ENCODE measurements at places on chromosomes 7 and 10.

DNA sequence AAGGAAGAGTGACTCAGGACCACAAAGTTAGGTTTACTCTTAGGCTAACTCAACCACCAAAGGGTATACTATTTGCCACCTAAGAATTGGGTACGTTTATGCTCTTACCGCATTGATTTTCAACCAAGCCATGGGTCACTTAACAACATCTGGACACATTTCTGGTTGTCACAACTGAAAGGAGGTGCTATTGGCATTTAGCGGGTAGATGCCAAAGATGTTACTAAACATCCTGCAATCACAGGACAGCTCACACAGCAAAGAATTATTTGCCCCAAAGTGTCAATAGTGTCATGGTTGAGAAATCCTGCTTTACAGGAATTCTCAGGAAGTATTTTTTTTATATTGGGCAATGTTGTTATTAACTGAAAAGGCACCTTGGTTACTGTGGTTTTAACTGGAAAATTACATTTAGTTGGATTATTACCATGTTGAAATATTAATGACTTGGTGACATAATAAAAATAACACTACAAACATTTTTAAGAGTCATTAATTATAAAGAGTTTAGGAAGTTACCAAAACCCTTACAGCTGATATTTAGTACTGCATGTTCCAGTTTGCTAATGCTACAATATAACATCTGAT, 185.0 kb upstream of the TMEM196 start:
- no peak for DNase-seq

GRCh38 chr7:157017603-157018327, 7.3 kb upstream of the MNX1 start:
- no peak for DNase-seq

DNA sequence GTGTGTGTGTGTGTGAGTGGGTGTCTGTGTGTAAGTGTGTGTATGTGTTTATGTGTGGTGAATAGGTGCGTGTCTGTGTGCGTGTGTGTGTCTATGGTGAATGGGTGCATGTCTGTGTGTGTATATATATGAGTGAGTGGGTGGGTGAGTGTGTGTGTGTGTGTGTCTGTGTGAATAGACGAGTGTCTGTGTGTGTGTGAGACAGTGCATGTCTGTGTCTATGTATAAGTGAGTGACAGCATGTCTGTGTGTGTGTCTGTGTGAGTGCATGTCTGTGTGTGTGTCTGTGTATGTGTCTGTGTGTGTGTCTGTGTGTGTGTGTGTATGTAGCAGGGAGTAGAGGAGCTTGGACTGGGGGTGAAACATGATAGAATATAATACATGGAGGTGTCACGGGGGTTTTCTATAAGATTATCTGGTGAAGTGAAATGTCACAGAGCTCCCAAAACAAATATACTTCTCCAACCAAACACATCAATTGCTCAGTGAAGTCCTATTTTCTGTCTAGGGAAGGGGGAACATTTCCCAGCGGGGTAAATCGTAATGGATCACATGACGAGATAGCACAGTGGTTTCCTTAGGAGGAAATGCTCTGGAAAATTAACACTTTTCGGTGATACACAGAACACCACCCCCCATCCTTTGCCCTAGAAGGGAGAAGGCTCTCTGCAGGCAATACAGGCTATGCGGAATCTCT, 723.3 kb upstream of the CELF2 start:
- no peak for DNase-seq

GRCh38 chr10:3635697-3636096, 149.3 kb downstream of the KLF6 start:
- DNase-seq: no peak

- no peak for DNase-seq
Measured at GRCh38 chr10:6228647-6229046, 25.9 kb downstream of the PFKFB3 start.

DNA sequence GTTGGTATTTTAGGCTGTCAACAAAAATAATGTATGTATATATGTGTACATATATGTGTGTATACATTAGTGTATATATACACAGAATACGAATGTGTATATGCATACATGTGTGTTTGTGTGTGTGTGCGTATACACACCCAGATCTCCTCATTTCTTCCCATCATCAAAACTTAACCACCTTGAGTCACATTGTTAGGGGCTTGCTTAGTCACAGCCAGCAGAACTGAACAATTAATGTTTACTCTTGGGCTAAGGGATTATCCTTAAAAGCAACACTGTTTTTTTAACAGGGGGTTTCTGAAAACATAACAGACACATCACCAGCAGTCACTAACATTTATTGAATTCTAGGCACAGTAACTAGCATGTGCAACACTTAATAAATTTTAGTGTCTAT, 83.0 kb upstream of the ASAH2 start:
- no peak for DNase-seq

DNA sequence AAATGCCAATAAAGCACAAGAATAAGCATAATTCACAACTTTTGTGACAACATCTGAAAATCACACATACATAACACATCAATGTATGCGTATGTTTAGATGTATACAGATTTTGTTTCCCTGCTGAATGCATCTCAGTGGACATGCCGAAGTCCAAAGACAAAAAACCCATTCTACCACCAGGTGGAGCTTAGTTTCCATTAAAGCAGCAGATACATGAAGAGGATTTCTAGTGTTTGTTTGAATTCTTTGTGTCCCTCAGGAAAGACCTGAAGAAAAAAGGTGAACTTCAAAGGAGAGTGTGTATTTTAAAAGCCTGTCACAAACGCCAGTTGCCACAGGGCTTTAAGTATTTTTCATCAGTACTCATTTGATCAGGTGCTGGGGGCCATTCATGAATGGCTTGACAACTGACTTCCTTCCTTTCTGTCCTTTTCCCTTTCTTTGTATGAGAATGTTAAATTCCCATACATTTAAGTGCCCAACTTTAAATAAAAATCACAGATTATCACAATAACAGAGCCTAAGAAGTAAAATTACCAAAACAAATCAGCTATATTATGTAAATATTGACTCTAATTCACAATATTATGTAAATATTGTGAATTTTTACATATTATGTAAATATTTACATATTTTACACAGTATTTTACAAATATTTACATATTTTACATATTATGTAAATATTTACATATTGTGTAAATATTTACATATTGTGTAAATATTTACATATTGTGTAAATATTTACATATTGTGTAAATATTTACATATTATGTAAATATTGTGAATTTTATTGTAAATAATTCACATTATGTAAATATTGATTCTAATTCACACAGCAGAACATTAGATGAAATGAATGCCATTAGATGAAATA, 343.0 kb downstream of the CRPPA start:
- DNase-seq: no peak

- no peak for DNase-seq
Measured at GRCh38 chr7:135527025-135527424, 17.1 kb upstream of the CNOT4 start.

DNA sequence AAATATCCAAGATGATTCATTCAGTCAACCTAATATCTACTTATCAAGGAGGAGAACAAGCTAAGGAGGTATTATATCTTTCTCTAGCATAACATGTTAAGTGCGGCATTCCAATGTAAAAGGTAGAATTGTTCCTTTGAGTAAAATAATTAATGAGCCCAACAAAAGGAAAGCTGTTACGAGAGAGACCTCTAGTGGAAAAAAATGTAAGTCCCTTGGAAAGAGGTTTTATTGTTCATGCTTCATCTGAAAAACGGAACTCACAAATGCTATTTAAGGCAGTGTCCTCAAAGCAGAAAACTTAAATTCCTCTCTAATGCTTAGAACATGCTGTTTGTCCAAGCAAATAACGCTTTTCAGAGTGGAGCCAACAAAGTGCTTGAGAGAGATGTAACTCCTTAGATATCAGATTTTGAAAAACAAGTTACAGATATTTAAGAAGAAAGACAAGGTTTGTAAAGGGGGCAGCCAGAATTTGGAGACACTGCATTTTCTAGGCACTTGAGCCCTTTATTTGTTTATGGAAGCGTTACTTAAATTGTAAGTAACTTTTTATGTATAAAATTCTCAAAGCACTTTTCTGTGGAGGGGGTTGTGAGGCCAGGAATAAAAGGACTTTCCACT, 119.9 kb downstream of the TFEC start:
- no peak for DNase-seq

DNA sequence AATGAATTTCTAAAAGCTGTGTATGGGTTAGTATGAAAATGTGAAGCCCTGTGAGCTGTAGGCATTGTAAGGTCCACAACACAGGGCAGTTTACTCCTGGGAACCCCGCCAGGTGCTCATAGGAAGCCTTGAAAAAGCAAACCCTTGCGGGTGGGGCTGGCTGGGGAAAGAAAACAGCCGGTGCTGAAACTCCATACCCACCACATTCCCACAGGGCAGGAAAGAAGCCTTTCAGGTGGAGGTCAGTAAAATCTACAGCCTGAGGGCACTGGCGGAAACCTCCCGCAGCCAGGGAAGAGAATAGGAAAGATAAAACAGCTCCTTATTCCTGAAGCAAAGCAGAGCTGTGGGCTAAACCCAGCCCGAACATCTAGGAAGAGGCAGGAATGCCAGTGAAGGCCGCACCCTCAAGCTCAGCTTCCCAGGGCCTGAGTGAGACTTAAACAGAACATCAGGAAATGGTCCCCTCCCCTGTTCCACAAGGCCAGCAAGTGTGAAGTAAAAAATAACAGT, 34.7 kb downstream of the PODXL start:
- DNase-seq: no peak

GRCh38 chr7:99141334-99141733, 2.6 kb downstream of the SMURF1 start:
- no peak for DNase-seq

- DNase-seq: no peak
Measured at GRCh38 chr10:33720161-33720560, 385.7 kb upstream of the NRP1 start.

GRCh38 chr7:149662591-149663095, 110.7 kb downstream of the ZNF467 start:
- peak; percentile 49 for DNase-seq

DNA sequence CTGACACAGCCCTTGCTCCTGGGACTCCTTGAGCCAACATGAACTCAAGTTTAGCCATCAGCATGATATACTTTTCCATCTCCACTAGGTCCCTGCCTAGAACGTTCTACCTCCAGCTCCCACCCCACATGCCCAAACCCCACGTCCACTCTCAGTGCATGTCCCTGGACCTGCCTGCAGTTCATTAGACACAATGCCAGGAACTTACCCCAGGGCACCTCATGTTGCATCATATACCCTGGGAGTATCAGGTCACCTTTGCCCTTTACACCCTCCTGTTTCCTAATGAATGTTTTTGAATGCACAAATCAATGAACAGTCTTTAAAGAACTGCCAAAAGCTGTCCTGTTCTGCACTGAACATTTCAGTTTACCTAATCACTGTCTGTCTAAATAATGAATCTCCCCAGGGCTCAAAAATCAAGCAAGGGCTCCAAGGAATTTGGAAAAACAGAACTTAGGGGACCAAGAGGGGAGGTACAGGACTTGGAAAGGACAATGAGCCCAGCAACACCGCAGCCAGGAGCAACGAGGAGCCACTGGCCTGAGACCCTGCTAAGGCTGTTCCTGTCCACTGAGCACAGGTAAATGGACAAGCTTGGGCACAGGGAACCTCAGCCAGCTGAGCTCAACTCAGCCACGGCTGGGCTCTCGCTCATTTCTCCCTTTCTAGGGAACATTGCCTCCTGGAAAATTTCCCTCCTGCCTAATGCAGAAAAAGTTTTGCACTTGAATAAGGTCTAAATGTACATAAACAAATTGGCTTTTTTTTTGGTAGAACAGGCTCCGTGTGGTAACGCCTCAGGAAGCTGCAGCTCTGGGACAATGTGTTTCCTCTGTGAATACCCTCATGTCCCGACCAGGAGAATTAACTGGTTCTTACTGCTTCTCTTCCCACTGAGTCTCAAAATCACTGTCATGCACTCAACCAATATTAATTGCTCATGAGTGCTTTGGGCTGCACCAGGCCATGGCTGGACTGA, 7.4 kb downstream of the MAT1A start:
- no peak for DNase-seq

GRCh38 chr10:88762906-88763305, 3.1 kb downstream of the LIPN start:
- no peak for DNase-seq

DNA sequence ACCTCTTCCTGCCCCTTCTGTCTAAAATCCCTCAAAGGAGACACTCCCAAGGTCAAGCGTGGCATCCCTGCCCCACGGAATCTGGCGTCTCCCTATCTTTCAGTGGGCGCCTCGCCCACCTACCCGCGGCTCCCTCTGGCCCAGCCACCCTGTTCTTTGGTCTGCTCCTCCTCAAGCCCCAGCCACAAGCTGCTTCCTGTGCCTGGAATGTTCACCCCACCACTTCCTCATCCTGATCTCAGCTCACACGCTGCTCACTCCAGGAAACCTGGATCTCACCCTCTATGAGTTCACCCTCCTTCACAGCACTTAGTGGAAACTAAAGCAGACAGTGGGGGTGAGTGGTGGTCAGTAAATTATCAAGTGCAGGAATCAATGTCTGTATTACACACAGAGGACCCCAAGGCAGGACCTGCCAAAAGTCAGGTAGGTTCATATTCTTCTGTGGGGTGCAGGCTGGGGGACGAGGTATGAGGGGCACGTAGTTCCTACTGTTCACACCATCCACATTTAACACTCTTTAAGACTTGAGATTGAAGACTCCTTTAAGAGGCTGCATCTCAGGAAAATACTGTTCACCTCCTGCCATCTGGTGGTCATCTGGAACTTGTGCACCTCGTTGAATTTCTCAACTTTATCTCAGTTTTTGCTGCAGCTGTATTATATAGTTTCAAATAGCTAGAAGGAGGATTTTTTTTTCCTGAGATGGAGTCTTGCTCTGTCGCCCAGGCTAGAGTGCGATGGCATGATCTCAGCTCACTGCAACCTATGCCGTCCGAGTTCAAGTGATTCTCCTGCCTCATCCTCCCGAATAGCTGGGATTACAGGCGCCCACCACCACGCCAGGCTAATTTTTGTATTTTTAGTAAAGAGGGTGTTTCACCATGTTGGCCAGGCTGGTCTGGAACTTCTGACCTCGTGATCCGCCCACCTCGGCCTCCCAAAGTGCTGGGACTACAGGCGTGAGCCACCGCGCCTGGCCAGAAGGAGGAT, 166.6 kb downstream of the ARHGAP21 start:
- no peak for DNase-seq

DNA sequence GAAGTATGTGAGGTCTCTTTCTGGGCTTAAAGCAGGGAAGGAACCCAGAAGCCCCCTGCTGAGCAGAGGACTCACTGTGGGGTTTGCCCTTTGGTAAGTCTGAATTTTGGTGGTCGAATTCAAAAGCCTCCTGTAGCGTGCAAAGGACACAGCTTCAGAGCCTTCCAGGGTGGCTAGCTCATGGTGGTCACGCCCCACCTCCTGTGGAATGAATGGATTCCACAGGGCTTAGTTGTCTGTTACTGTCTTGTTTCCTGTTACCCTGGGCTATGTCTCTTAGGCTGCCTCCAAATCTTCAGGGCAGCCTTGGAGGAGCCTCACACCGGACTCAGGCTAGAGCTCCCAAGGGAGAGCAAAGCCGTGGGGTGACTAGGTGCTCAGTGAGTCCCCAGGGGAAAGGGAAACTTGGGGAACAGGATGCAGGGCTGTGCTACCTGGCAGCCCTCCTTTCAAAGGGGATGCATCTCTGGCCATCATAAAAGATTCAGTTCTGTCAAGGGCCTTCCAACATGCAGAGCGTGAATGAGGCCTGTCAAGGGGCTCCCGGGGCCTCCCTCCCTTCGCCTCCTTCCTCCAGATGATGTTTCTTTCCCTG, 211.7 kb downstream of the CCSER2 start:
- DNase-seq: no peak
